ENCODE measurements at places on chromosomes 7 and 10.

DNA sequence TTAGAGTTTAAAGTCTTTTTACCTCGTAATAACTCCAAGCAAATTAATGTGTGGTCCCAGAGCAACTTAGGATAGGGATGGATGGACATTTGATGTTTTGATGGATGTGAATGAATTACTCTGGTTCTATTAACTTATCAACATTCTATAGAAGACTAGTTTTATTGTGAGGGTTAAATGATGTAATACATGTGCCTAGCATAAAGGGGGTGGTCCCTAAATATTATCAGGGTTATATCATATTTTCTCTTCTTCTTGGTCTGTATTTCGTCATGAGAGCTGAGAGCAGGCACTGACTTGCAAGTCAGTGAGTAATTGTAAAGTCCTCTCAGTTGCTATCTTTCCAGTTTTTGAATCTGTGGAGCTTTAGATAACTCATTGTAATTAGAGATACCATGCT is 219.3 kb downstream of the GATA3 start:
- DNase-seq: no peak

- DNase-seq: no peak
Observed at GRCh38 chr7:76280408-76280807, 22.1 kb upstream of the HSPB1 start.

- no peak for DNase-seq
Observed at GRCh38 chr7:54796150-54796549, 37.1 kb upstream of the SEC61G start.

DNA sequence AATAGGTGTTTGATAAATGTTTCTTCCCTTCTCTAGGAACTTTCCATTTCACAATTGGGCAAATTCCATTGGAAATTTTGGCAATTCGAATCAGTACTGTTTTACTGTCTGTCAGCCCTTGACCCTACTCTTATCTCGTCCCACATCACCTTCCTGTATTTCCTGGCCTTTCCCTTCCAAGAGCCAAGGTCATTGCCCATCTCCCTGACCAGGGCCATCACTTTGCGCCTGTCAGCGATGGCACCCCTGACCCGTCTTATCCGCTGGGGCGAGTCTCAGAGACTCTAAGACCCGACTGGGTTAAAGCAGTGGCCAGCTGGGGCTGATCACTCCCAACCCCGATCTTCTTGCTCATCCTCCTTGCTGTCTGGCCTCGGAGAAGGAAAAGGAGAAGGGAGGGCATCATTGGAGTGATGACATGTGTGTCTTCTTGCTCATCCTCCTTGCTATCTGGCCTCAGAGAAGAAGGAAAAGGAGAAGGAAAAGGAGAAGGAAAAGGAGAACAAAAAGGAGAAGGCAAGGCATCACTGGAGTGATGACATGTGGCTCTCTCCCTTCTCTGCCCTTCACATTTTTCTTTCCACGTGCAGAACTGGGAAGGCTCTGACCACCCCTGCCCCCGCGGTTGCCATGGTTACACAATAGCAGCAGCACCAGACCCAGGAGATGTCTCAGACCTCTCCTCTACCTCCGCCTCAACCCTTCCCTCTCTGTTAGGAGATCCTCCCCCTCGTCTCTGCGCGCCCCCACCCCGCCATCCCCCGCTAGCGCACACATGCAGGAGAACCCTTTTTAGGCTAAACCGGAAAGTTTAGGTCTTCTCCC is 2.0 kb downstream of the SEMA3D start:
- no peak for DNase-seq

DNA sequence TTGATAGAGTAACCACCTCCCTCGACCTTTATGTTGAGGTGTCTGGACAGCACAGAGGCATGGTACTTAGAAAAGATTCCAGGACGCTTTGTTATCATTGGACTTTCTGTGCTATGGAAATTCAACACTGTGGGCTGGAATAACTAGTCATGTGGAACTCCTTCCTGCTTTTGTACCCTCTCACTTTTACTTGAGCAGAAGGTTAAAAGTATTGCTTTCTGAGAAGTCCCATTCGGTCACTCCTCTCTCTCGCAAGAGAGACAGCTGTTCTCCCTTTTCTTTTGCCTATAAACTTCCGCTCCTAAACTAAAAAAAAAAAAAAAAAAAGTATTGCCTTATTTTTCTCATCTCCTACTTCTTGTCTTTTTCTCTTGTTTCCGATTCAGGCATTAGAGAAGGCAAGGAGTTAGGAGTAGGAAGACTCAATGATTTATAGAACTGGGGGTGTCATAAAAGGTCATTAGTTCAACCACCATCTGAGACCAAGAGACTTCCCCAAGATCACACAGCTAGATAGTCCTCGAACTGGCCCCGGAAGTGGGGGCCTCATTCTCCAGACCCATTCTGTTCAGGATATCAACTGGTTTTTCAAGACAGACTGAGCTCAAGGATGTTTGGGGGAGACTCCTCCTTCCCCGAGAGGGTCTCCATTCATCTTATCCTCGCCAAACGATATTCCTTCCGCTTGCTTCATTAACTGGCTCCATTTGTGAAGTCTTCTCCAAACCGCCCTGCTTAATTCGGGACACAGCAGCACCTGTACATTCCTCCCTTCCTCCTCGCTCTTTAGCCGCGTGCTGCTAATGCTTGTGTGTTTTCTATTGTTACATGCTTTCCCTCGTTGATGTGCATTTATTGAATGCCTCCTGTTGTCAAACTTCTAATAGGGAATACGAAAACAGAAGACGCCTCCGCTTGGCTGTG is 995 bp upstream of the INPP5F start:
- peak; percentile 43 for DNase-seq

DNA sequence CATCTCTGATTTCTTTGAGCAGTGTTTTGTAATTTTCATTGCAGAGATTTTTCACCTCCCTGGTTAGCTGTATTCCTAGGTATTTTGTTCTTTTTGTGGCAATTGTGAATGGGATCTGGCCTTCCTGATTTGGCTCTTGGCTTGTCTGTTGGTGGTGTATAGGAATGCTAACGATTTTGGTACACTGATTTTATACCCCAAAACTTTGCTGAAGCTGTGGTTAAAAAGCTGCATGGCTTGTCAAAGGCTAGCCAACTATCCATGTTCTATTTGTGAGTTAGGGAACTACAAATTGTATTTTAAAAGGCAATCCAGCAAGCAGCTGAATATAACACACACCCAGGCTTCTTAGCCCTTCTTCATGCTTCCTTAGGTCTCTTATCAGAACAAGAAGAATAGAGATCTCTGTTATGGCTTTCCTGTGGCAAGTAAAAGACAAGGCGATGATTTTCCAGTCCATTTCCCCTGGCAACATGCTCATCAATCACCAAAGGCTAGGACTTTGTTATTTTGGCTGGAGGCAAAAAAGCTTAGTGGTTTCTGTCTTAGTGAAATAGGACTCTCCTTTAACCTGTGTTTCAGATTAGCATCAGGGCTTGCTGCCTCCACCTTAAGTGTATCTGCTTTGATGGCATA is 77.5 kb downstream of the CDK6 start:
- DNase-seq: no peak

DNA sequence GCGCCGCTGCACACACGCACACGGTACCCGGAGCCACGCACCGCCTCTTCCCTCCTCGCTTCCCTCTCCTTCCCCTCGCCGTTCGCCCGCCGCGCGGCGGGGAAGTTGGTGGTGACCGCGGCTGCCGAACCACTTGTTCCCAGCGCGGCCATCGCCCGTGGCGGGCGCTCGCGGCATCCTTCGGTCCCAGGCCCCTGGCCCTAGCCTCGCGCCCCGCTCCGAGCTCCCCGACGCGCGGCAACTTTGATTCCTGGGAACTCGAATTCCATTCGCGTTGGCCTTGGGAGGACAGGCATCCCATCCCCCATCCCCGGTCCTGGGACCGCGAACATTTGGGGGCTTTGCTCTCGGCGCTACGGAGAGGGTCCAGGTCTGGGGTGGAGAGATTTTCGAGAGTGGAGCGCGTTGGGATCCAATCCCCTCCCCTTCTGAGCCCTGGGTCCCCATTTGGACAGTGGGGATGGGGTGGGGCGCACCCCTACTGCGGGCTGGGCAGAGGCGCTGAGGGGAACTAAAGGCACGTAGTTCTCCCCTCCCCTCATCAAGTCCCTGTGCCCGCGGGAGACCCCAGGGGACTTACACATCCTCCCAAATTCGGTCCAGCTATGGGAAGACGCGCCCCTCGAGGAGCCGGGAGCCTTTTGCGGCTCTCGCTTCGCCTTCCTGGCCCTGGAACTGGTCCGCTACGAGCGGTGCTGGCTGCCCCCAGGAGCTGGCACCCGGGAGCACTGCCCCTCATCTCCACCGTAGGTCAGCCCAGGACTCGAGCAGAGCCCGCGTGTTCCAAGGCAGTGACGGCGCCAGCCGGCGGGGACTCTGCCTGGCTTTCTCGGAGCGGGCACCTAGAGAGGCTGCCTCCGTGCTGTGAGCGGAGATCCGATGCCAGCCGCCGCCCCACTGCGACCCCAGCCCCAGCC is 834 bp downstream of the CDH23 start:
- DNase-seq: no peak

DNA sequence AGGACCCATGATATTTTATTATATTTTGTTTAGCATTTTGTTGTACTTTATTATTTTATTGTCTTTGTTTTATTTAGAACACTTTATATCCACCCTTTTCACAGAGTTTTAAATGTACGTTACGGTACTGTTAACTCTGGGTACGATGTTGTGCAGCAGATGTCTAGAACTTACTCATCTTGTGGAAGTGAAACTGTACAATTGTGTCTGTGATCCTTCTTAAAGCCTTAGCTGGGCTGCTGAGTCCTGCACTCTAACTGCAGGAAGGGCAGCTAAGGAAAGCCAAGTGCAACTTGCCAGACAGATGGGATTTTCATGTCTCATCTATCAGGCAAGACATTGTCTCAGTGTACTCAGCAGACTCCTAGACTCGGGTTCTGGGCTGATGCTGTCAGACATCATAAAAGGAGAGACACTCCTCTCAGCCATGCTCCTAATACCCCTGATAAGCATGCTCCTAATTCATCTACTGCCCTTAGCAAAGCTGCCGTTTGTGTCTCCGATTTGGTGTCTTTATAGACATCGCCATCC is 14.6 kb upstream of the INSYN2A start:
- no peak for DNase-seq

DNA sequence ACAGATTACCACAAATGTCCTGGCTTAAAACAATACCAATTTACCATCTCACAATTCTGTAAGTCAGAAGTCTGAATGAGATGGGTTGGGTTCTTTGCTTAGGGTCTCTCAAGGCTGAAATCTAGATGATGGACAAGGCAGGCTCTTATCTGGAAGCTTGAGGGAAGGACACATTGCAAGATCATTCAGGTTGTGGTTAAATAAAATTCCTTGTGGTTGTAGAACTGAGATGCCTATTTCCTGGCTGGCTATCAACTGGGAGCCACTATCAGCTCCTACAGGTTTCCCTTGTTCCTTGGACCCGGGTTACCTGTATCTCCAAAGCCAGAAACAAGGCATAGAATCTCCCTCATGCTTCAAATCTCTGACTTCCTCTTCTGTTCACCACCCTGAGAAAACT is 148.4 kb downstream of the MDFIC start:
- DNase-seq: no peak

GRCh38 chr10:74704629-74705357 is 121.6 kb upstream of the KAT6B start:
- peak; percentile 89 for DNase-seq

DNA sequence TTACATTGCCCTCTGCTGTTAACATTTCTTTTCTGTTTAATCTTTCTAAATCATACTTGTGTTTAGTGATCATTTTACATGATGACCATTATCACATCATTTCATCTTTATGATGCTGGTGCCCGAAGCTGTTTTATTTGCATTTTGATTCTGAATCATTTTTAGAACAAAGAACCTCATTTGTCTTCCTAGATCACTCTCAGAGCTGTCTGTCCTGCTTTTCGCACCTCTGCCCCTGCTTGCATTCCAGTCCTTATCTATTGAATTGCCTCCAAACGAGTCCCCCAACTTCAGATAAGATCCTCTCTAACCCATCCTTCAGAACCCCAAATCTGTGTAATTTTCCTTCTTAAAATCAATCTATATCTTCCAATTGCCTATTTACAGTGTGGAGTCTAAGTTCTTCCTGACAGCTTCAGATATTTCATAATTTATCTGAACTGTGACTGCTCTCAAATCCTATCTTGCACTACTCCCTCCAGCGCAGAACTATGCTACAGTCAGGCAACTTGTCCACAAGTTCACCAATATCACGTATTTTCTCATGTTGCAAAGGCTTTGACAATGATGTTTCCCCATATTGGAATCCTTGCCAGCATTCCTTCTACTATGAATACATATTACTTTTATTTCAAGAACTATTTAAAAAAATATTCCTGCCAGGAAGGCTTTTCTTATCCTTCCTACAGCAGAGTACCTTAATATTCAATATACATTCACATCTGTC is 346.5 kb upstream of the CACNA2D1 start:
- DNase-seq: no peak

- DNase-seq: no peak
Observed at GRCh38 chr7:130156140-130156539, 49.1 kb downstream of the TMEM209 start.

GRCh38 chr10:61280303-61280702 is 172.9 kb downstream of the TMEM26 start:
- DNase-seq: no peak

GRCh38 chr7:22751341-22751740 is 24.3 kb downstream of the IL6 start:
- DNase-seq: no peak

DNA sequence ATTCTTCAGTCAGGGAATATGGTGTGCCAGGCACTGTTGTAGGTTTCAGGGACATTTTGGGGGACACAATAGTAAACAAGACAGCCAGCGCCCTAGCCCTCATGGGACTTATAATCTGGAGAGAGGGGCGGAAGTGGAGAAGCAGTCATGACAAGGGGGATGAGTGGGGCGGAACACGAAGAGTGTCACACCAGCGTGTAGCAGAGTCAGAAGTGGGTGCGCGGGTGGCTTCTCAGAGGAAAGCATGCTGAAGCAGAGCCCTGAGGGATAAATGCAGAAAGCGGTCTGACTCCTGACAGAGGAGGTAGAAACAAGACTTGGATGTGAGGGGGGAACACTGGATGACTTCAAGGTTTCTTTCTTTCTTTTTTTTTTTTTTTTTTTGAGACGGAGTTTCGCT is 160.3 kb upstream of the LYZL2 start:
- DNase-seq: no peak

DNA sequence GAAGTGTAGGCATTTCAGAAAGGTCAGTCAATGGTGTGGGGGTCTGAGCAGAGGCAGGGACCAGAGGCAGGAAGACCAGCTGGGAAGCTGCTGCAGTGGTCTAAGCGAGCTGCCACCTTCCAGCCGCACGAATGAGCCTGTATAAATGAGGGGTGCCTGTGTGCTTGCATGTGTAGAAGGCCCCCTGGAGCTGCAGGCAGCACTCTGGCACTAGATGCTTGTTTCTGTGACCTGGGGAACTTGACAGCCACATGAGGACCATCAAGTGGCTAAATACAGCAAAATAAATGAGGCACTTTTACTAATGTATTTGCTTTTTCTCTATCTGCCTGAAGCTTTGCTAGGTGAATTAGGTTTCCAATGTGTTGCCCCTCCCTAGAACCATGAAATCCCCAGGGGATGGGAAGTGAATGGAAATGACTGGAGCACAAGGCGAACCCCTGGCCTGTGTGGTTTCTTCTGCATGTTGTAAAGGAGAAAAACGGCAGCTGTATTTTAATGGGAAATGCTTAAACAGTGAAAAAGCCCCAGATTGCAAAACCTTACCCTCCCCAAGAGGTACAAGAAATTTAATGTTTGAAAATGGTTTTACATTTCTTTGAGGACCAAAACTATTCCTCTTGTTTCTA is 57.7 kb downstream of the PYROXD2 start:
- DNase-seq: no peak
